GM23338 (cell line): ENCODE measurements at places on chromosomes 11 and 22. TPM values are rescaled to one million over a fixed set of nuclear protein-coding genes. Genes with fewer than 3 reads are reported as not detected.

- peak; percentile 61 for DNase-seq
Observed at GRCh38 chr11:41714101-41714500, 254.6 kb upstream of the LRRC4C start.

Gene LRRC56
- total RNA-seq: 0.54 and 0.87 TPM in 2 replicates

Gene TMEM132A
- total RNA-seq: 51.9 and 96.6 TPM in 2 replicates

DNA sequence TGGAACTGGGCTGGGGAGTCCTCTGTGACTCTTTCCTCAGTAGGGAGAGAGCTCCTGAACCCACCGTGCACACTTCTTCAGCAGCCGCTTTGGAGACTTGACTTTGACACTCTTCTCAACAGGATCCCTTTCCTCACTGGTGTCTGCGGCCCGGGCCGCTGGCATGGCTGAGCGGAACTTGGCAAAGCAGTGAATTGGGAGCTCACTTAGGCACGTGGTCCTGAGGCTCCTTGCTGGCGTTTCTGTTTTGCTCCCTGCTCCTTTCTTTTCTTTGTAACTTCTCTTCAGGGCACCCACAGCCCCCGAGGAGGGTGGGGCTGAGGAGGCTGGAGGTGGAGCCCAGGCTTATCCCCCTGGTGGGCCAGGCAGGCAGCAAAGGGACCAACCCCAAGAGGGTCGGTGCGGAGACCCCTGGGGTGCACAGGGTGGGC is 8.4 kb upstream of the KCNQ1OT1 start:
- no peak for DNase-seq

DNA sequence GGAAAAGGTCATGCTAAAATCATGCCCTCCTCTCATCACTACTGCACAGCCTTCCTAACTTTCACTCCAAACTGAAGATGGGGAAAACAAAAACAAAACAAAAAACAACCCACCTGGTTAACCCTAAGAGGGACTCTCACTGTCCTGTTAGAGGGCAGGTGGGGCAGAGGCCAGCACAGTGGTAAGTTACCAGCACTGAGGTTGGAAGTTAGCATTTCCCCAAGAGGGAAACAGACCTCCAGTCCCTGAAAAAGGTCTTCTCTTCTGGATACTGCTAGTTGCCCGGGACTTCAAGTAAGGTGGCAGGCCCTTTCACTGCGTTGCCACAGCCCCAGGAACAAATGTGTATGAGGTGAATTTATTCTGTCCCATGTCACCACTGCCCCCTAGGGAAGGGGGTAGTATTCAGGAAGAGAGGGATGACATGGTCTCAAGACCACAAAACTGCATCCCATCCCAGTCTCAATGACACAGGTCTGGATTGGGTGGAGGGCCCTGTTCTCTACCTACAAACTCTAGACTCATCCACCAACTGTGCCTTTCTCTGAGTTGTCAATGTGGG is 792 bp upstream of the ADAMTS8 start:
- DNase-seq: peak; percentile 41

GRCh38 chr11:64102005-64102738 is 63.7 kb downstream of the MACROD1 start:
- no peak for DNase-seq

Gene CEP57
- 71.2 and 76.2 TPM in 2 replicates for total RNA-seq

DNA sequence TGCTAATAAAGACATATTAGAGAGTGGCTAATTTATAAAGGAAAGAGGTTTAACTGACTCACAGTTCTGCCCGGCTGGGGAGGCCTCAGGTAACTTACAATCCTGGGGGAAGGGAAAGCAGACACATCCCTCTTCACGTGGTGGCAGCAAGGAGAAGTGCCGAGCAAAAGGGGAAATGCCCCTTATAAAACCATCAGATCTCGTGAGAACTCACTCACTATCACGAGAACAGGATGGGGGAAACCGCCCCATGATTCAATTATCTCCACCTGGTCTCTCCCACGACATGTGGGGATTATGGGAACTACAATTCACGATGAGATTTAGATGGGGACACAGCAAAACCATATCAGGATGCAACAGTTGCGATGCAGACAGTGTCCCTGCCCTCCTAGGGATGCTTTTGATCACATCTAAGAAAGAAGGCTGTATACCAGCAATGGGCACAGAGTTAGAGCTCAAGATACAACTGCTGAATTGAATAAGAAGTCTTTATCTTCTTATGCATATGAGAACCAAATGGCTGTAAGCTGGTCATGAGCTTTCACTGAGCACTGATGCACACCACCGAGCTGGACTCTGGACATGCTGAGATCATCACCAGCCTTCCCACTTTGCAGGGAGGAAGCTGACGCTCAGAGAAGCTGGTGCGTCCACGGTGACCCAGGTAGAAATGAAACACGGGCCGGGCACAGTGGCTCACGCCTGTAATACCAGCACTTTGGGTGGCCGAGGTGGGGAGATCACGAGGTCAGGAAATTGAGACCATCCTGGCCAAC is 255.2 kb downstream of the MN1 start:
- DNase-seq: no peak

GRCh38 chr11:123196060-123196714 is 1.1 kb upstream of the CLMP start:
- peak; percentile 84 for DNase-seq

GRCh38 chr11:110430267-110431050 is 711 bp downstream of the FDX1 start:
- DNase-seq: peak; percentile 64

Gene PRR33
- total RNA-seq: 0.04 TPM in 1 of 2 replicates, not detected in the other

Gene RTN4RL2
- 15.9 and 16.1 TPM in 2 replicates for total RNA-seq
